ENCODE measurements at places on chromosomes 2 and 18. TPM values are rescaled to one million over a fixed set of nuclear protein-coding genes. Genes with fewer than 3 reads are reported as not detected.

- no peaks in the 10 kb centered on the region for H3K27me3 ChIP-seq
- peak overlapping the region; percentile 99 for H3K27ac ChIP-seq
- no peaks in the 10 kb centered on the region for H3K36me3 ChIP-seq
- peaks cover 5% of the 10 kb centered on the region for H3K4me1 ChIP-seq
Observed at GRCh38 chr18:11909591-11910026, 1.5 kb upstream of the MPPE1 start.

DNA sequence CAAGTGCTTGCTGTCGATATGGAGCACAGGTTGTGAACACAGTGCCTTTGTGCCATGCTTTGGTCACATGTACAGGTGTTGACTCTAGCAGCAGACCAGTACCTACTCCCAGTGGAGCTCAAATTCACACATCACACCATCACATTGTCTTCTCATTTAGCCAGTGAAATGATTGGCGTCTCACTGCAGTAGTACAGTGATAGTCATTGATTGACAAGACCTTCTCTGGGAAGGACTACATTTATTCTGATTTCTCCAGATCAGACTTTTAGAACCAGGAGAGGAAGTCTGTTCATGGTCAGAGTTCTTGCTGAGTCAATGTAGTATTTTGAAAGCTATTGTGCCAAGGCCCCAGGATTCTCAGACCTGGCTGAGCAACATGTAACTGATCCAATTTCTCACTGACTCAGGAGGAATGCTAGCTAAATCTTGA lies 75.2 kb downstream of the FMNL2 start:
- H3K36me3 ChIP-seq, result no peaks in the 10 kb centered on the region
- no peak overlapping the region for H3K27ac ChIP-seq
- DNase-seq, result no peak
- H3K4me1 ChIP-seq, result no peaks in the 10 kb centered on the region
- H3K4me3 ChIP-seq, result no peak overlapping the region
- H3K27me3 ChIP-seq, result no peaks in the 10 kb centered on the region

GRCh38 chr2:1837458-1837857 lies 93.1 kb upstream of the PXDN start:
- H3K4me1 ChIP-seq, result no peaks in the 10 kb centered on the region
- no peaks in the 10 kb centered on the region for H3K27me3 ChIP-seq
- no peaks in the 10 kb centered on the region for H3K36me3 ChIP-seq

GRCh38 chr2:213320604-213321003 lies 36.3 kb downstream of the SPAG16 start:
- no peak overlapping the region for H3K27ac ChIP-seq
- no peak for DNase-seq
- H3K27me3 ChIP-seq, result no peaks in the 10 kb centered on the region
- H3K4me1 ChIP-seq, result no peaks in the 10 kb centered on the region
- no peak overlapping the region for H3K4me3 ChIP-seq
- no peaks in the 10 kb centered on the region for H3K36me3 ChIP-seq

DNA sequence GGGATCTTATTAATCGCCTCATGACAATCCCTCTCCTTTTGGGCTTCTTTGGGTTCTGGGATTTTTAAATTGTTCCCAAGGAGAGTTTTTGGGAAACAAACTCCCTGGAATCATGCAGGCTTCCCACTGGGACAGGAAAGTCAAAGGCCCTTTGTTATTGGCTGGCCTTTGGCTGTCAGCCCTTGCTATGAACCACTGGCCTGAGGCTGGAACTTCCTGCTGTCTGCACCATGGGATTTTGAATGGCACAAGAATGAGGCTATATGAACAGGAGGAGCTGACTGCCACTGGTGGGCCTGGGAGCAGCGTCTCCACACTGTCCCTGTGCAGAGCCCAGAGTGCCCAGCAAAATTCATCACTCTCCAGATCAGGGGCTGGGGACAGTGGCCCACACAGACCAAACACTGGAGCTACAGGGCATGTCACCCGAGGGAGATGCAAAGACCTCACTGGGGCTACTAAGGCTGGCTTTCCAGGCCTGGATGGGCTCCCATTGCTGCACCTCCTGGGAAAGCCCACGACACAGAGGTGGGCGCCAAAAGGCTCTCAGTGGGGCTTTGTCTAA lies 35.7 kb downstream of the STEAP3 start:
- no peaks in the 10 kb centered on the region for H3K36me3 ChIP-seq
- DNase-seq, result no peak
- no peaks in the 10 kb centered on the region for H3K27me3 ChIP-seq

The RTN4 gene
- 205 TPM for total RNA-seq

All from uterus (tissue), 4 donors.